ENCODE measurements at places on chromosomes 6 and 20. TPM values are rescaled to one million over a fixed set of nuclear protein-coding genes. Genes with fewer than 3 reads are reported as not detected.

Gene PRL
- total RNA-seq = not detected

Gene TMEM200A
- total RNA-seq = 134 TPM

Gene GNAS-AS1
- total RNA-seq = 0.72 TPM

Gene SYTL3
- 2.0 TPM for total RNA-seq

Gene MCM9
- total RNA-seq = 13.1 TPM

Gene SYNDIG1
- total RNA-seq = 1.4 TPM

Gene YIPF3
- 105 TPM for total RNA-seq

Gene BPIFA1
- not detected for total RNA-seq

Gene FABP7
- total RNA-seq = not detected

Gene C20orf141
- not detected for total RNA-seq

Gene TDRD6
- 0.13 TPM for total RNA-seq

Gene ENPP5
- 3.6 TPM for total RNA-seq

Gene SFTA2
- not detected for total RNA-seq

Gene CST5
- not detected for total RNA-seq

Gene TFAP2B
- total RNA-seq = 0.13 TPM

Gene PCK1
- not detected for total RNA-seq

Gene ZNF341
- total RNA-seq = 2.0 TPM

Gene LIME1
- 5.2 TPM for total RNA-seq

Gene NKX2-2
- total RNA-seq = not detected

Gene GGTLC1
- not detected for total RNA-seq

Gene SLC22A7
- total RNA-seq = not detected

Gene VSX1
- total RNA-seq = not detected

Gene RAB44
- 0.03 TPM for total RNA-seq

Gene SLC25A27
- 7.0 TPM for total RNA-seq

Gene MAP1LC3A
- total RNA-seq = 28.3 TPM

Gene PSORS1C1
- total RNA-seq = 3.6 TPM

Gene PTK6
- total RNA-seq = 0.10 TPM

Gene ANKEF1
- 2.5 TPM for total RNA-seq

Gene TEAD3
- total RNA-seq = 16.2 TPM

Gene LATS1
- total RNA-seq = 12.7 TPM

Gene FARS2
- total RNA-seq = 22.9 TPM

Gene BPIFB2
- total RNA-seq = not detected

Gene PHF1
- 30.0 TPM for total RNA-seq

Gene SMIM26
- 39.2 TPM for total RNA-seq

Gene BTN2A1
- 17.1 TPM for total RNA-seq

Gene FLOT1
- total RNA-seq = 110 TPM

Gene HM13
- total RNA-seq = 101 TPM

Gene GSTA1
- total RNA-seq = 0.26 TPM

Gene MEI4
- not detected for total RNA-seq

Gene LY6G6C
- total RNA-seq = not detected

Gene RPRD1B
- total RNA-seq = 23.7 TPM

Gene MYBL2
- total RNA-seq = 1.3 TPM

Gene AVP
- total RNA-seq = not detected

Gene PBOV1
- total RNA-seq = not detected

Gene BEND6
- 12.4 TPM for total RNA-seq
